NCI-H345 (cell line): ENCODE measurements at places on chromosomes 5 and 9.

DNA sequence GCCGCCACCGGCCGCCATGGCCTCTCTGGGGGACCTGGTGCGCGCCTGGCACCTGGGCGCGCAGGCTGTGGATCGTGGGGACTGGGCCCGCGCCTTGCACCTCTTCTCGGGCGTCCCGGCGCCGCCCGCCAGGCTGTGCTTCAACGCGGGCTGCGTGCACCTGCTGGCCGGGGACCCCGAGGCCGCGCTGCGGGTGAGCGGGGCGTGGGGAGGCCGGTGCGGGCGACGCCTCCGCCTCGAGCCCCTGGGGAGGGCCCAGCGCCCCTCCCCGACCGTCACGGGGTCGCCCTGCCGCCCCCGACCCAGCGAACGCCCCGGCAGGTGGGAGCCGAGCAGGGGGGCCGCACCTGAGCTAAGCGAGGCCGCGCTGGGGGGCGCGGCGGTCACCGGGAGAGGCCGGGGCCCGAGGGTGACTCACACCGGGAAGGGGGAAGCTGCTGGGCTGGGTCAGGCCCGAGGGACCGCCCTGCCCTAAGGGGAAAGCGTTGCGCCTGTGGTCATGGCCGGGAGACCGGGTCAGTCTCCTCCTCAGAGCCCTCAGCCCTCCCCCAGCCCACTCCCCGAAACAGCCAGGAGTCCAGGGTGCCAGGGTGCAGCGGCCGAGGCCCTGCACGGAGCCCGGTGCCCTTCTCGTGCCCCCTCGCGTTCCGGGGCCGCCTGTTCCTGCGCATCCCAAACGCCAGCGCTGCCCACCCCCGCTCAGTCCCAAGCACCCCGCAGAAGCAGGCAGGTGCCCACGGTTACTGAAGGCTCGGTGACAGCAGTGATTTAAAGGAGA, 510 bp downstream of the NOXA1 start:
- peak; percentile 22 for DNase-seq

DNA sequence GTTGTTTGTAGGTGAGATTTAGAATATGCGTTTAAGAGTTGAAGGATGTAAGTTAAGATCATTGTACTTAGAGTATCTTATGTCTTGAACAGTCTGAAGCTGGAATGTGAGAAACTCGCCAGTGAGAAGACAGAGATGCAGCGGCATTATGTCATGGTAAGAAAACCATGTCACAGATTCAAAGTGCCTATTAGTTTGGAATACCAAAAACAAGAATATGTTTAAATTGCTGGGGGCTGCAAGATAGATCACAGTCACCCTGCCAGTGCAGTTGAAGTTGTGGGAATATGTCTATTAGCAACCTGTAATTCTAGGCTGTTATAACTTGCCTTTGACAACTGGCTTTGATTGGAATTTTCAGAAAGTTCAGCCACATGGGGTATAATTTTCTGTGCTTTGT, 3.0 kb downstream of the TLE4 start:
- no peak for DNase-seq

DNA sequence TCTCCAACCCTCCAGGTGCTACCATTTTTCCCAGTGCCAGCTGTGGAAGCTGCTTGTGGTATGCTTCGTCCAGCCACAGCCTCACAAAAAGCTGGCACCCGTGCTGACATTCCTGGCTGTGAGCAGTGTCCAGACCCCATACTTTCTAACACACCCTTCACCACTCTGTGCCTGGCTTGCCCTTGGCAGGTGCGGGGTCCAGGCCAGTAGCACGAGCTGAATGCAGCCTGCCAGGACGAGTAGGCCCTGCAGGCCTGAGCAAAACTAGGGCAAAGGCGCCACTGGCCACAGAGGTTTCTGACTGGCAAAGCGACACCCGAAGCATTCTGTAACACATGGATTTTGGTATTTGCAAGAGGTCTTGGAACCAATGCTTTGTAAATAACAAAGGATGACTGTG, 26.0 kb upstream of the GHR start:
- DNase-seq = no peak

GRCh38 chr5:151072630-151073025, 8.2 kb downstream of the TNIP1 start:
- DNase-seq = no peak

GRCh38 chr9:115008536-115009270, 78.3 kb upstream of the TNFSF8 start:
- no peak for DNase-seq

- no peak for DNase-seq
Observed at GRCh38 chr9:72649127-72649442, 127.7 kb downstream of the TMC1 start.

GRCh38 chr9:120872791-120873502, 4.0 kb downstream of the PHF19 start:
- DNase-seq = no peak

DNA sequence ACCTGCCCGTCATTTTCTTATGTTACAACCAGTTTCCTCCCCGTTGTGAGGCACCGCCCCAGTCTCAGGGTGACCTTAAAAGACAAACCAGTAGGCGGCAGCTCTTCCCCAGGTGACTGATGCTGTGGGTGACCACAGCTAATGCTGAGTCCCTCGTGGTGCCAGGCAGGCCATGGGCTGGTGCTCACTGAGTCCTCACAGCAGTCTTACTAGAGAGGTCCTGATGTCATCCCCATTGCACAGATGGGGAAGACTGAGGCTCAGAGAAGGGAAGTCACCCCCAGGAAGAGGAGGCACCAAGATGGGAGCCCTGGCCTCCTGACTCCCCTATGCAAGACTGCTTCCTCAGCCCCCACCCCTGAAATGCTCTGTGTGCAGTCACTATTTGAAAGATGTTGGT, 978 bp downstream of the CFAP157 start:
- DNase-seq = no peak

DNA sequence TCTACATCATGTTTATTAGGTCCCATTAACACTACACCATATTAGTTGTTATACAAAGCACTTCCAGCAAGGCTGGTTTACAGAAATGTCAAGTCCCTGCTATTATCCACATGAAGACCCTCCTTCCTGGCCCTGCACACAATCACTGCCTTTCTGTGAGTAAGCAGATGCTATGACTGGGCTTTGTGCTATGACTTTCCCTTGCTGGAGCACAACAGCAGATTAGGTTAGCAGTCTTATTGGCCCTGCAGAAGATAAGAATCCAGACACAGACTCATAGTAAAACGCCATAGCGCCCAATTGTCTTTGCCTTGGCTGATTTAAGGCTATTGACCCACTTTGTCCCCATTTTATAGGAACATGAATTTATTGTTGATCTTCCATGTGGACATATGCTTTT, 228.9 kb upstream of the ACTBL2 start:
- no peak for DNase-seq

DNA sequence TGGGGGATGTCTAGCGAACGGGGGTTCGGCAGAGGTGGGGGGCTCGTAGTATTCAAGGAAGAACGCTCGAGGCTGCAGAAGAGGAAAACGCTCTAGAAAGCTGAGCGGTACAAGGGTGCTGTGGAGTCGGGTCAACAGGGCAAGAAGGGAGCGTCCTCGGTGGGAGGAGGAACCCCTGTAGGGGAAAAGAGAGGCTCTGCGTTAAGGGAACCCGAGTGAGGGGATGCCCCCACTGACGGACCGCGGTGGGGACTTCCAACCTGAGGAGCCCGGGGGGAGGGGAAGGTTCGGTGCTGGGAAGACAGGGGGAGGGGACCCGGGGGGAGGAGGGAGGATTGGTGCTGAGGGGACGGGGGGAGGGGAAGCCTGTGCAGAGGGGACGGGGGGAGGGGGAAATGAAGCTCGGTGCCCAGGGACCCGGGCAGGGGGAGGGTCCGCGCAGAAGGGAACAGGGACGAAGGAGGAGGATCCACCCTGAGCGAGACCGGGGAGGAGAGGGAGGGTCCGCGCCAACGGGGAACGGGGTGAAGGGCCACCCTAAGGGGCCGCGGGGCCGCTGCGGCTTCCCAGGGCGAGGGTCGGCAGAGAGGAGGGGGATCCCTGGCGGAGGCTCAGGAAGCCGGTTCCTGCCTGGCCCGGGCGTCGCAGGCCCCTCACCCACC, 621 bp downstream of the NR6A1 start:
- DNase-seq = peak; percentile 38

DNA sequence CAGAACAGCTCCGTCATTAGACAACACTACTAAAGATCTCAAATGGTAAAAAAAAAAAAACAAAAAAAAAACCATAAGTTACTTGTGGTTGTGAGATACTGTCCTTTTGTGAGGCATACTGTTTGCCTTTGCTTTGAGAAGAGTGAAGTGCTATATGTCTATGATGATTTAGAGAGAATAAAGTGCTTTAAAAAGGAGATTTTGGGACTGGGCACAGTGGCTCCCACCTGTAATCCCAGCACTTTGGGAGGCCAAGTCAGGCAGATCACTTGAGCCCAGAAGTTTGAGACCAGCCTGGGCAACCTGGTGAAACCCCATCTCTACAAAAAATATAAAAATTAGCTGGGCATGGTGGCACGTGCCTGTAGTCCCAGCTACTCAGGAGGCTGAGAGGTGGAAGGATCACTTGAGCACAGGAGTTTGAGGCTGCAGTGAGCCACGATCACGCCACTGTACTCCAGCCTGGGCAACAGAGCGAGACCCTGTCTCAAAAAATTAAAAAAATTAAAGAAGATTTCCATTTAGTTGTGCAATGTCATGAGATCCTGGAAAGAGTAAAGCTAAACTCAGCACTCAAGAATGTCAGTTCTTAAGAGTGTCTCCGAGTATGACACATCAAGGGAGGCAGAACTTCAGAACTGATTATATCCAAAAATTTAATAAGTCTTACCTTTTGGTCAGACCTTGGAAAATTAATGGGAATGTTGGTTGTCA, 87.3 kb downstream of the PRDM6 start:
- no peak for DNase-seq

DNA sequence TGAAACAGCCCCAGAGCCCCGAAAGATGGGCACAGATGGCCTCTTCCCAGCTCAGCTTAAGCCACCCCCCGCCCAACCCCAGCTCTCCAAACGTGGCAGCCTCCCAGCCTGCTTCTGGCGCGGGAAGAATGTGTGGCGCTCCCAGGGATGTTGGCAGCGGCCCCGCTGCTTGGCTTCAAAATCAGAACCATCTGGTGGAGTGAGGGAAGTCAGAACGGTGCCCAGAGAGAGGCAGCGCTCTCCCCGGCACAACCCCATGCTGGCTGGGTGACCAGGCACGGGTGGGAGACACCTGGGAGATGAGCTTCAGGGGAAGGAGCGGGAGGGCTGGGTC, 72.7 kb upstream of the ORM1 start:
- no peak for DNase-seq

DNA sequence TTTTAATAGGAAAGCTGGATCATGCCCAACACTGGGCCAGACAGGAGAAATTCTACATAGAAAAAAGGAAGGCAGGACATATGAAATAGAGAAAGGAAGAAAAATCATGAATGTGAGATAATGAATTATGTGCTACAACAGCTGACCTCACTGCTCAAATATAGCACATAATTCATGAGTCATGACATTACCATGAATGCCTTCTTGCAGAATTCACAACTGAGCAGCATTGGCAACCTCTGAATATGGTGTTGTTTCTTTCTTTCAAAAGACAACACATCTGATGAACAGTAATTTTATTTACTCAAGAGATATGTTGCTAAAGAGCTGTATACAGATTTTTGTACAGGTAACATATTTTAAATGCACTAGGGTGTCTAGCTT, 34.4 kb downstream of the APBA1 start:
- no peak for DNase-seq

DNA sequence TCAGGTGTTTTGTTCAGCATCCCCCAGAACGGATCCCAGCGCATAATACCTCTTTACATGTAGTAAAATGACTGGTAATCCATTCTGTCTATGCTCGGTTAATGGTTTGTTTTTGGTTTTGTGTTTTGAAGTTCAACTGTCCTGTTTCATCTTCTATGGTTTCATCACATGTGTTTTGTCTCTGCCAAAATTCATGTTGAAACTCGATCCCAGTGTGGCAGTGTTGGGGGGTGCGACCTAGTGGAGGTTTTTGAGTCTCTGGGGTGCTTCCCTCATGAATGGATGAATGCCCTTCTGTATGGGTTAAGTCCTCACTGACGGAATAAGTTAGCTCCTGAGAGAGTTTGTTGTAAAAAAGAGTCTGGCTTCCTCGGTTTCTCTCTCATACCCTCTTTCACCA, 317.4 kb downstream of the KDM4C start:
- DNase-seq = no peak

GRCh38 chr9:106450549-106450948, 412.4 kb upstream of the ZNF462 start:
- DNase-seq = no peak

DNA sequence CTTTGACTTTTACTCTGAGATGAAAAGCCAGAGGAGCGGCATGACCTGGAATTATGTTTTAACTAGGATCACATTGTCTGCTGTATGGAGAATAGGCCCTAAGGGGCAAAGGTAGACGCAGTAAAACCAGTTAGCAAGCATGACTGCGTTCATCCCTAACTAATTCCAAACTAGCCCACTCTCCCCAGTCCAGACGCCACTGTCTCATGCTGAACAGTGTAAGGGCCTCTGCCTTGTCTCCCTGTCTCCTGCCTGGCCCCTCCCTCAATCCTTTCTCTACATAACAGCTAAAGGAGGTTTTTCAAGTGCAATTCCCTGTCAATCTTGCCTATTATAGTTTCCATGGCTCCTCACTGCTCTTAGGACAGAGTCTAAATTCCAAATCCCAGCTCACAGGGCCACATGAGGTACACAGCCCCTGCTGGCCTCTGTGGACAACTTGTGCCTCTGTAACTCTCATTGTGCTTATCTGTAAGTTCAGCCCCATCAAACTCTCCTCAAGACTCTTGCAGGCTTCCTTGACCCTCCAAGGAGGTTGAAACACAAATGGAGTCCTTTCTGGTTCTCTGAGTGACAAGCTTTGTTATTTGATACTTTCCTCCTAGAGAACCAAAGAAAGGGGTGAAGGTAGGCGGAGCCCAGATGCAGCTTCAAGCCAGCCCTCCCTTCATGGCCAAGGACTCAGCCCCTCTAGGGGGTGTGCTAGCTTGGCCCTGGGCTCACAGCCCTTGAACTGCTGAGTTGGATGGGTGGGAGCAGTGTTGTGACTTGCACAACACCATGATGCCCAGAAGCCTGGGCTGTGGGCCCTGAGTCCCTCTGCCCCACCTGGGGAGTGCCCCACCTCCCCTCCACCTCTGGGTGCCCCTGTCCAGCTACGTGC, 16.0 kb upstream of the SLC22A4 start:
- no peak for DNase-seq

DNA sequence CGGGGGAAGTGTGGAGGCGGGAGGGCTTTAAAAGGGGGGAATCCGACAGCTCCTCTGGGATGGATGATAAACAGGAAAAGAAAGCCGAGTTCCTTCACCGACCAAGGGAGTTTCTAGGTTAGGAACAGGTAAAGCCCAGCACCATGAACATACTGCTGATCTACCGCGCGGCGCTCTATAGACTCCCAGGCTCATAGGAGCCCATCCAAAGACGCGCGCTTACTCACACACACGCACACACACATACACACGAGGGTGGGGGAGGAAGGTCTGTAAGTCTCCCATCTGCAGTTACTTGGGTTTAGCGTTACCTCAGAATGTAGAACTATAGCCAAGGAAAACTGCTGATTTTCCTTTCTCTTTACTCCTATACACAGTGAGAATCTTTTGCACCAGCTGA, 2.6 kb upstream of the GABRB2 start:
- no peak for DNase-seq

DNA sequence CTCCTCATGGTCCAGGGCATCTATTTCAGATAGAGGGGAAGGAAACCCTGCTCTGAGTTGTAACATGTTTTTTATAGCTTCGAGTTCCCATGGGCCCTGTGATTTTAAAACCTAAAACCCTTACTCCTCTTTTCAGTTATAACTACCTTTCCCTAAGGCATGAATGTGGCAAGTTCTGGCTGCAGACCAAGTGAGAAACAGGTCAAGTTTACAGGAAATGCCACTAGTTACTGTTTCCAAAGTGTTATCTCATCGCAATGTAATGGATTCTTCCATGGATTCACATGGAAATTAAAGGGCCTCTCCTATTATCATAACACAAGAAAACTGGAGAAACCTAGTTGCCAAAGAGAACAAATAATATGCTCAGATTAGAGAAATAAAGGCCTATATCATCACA, 574.5 kb upstream of the GRAMD2B start:
- DNase-seq = no peak
